GM13976 (cell line): ENCODE measurements at places on chromosomes 3 and 15.

- no peak for DNase-seq
These were observed 16.4 kb upstream of the ANXA2 start for GRCh38 chr15:60414016-60414682.

DNA sequence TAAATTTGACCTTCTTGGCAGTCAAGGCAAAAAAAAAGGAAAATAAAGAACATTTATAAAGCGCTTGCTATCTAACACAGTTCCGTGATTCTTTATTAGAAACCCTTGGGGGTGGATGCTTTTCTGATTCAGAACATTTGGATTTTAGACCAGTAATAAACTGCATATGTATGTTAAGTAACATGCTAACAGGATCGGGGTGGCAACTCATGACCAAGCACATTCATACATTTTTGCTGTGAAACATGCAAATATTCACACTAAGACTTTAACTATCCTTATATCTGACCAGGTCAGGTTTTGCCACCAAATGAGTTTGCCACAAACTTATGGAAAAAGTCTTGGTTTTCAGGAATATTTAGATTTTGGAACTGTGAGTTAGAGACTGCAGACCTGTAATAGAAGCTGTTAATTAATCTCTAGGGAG is 30.4 kb upstream of the KLF13 start:
- DNase-seq: no peak

DNA sequence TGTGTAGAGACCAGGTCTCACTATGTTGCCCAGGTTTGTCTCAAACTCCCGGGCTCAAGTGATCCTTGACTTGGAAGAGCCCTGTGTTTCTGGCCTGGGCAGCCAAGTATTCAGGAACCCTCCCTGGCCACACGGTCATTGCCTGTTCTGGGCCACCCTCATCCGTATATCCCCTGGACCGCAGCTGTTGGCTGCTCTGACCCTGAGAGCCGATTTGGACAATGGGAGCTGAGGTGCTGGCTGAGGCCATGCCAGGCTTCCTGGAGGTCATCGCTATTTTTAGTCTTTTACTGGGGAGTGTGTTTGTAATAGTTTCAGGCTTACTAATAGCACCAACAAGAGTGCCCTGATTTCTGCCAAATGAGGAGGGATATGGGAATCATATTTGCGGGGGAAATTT is 60.7 kb downstream of the ADAMTS7 start:
- DNase-seq: no peak

GRCh38 chr3:48845170-48845569 is 2.5 kb downstream of the PRKAR2A start:
- DNase-seq: no peak

- DNase-seq: peak; percentile 82
These were observed 9.8 kb downstream of the SCG5 start for GRCh38 chr15:32651229-32651837.

DNA sequence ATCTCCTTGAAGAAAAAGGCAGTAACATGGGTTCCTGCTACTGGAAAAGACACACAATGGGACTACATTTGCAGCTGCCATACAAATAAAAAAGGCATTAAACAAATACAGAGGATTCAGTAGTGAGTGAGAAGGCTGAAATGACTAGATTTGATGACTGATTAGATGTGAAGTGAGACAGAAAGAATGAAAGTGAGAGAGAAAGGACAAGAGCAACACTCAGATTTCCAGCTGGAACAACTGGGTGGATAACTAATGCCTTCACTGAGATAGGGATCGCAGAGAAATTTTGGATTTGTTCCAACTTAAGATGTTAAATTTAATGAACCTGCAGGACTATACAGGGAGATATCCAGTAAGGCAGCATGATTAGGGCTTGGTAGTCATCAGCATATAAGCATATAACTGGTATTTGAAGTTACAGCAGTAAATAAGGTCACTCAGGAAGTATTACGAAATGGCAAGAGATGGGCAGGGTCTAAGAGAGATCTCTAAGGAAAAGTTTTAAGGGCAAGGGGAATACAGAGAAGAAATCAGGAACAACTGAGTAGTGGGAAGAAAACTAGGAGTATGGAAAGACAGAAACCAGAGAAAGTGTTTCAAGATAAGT is 8.2 kb downstream of the OSBPL11 start:
- DNase-seq: no peak

DNA sequence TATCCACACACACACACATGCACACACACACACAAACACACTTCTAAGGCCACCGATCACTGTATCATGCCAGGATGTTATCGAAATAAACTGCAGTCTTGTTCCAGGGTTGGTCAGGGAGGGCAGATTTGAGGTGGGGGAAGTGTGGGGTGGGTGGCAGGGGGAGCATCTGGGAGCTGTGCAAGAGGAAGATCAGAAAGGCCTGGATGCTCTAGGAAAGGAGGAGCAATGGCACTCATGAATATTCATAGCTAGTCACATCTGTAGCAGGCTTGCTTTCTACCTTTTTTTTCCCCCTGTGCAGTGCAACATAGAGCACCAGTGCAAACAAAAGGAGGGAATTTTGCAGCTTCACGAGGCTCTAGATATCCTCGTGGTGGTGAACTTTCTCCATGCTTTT is 84.9 kb downstream of the MEIS2 start:
- no peak for DNase-seq

DNA sequence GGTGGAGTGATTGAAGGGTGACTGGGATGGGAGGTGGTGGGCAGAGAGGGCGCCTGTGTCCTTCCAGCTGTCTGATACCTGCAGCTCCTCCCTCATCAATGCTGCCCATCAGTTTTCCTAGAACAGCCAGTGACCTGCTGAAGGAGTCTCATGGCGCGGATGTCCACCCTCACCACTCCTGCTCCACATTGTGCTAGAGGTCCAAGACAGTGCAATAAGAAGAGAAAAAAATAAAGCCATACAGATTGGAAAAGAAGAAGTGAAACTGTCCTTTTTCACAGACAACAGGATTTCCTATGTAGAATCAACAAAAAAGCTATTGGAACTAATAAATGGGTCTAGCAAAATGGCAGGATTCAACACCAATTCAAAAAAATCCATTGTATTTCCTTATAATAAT is 7.4 kb downstream of the ZDHHC19 start:
- DNase-seq: no peak

GRCh38 chr3:154334973-154335420 is 10.7 kb upstream of the DHX36 start:
- peak; percentile 9 for DNase-seq

- no peak for DNase-seq
These were observed 13.4 kb downstream of the APOD start for GRCh38 chr3:195570344-195570743.

GRCh38 chr3:115341208-115341607 is 194.1 kb upstream of the ZBTB20 start:
- DNase-seq: no peak

GRCh38 chr3:160815280-160815679 is 59.2 kb downstream of the PPM1L start:
- no peak for DNase-seq

GRCh38 chr3:8954938-8955763 is 8.1 kb downstream of the RAD18 start:
- DNase-seq: peak; percentile 45

DNA sequence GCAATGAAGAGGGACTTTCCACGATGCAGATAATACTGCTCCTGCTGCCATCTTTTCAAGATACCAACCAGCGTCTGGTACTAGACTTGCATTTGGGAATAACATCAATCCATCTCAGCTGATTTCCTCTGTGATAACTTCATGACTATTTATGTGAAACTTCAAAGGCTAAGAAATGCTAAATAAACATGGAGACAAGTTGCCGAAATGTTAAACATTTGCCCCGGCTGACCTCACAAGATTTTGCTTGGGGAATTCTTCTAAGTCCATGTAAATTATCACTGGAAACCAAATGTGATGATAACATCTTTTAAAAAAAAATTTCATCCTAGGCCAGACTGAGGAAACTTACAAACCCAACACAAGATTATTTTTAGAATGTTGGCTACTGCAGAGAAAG is 185.8 kb upstream of the PRICKLE2 start:
- DNase-seq: no peak

GRCh38 chr3:106033654-106034053 is 164.8 kb upstream of the CBLB start:
- DNase-seq: no peak

DNA sequence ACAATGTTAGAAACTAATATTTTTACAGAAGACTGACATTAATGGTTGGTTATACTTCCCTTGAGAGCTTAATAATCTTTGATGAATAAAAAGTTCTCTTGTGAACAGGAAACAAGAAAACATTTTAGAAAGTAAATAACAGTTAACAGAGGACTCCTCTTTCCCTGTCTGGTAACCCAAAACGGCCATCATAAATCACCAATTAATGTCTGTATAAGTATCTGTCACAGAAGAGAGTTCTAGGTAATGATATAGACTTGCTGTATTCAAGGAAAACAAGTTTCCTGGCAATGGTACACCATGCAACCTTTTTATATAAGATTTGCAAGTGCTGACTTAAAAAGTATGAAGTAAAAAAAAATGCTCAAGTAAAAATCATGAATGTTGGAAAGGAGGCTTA is 426.7 kb downstream of the SOX2 start:
- no peak for DNase-seq

DNA sequence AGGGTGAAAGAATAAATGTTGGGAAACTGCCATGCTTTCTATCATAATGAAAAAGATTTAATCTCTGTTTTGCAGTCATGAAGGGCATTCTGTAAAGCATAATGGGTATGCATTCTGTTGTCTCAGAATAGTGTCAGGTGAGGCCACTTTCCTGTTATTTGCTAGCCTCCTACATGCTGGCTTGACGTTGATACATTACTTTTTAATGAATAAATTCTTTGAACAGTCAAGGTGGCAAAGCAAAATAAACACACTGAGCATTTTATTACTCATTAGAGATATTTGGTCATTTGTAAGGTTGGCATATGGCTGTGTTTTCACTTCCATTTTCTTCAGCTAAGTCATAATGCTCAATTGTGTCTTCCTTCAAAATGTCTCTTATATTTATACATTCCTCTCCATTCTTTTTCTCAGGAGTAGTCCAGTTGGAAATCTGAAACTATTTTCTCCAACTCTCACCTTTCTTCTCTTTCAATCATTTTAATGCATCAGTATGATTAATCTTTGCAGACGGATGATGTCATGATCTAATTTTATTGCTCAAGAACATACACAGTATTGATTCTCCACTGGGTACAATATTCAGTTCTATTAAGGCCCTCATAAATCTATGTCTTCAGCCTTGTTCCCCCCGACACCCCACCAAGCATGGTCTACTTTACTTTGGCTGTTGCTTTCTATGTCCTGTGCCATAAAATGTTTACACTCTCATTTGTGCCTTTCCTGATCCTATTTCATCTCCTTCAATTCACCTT is 290.7 kb downstream of the GBE1 start:
- DNase-seq: no peak

- no peak for DNase-seq
These were observed 30.6 kb downstream of the ADAMTS17 start for GRCh38 chr15:100311154-100311625.

DNA sequence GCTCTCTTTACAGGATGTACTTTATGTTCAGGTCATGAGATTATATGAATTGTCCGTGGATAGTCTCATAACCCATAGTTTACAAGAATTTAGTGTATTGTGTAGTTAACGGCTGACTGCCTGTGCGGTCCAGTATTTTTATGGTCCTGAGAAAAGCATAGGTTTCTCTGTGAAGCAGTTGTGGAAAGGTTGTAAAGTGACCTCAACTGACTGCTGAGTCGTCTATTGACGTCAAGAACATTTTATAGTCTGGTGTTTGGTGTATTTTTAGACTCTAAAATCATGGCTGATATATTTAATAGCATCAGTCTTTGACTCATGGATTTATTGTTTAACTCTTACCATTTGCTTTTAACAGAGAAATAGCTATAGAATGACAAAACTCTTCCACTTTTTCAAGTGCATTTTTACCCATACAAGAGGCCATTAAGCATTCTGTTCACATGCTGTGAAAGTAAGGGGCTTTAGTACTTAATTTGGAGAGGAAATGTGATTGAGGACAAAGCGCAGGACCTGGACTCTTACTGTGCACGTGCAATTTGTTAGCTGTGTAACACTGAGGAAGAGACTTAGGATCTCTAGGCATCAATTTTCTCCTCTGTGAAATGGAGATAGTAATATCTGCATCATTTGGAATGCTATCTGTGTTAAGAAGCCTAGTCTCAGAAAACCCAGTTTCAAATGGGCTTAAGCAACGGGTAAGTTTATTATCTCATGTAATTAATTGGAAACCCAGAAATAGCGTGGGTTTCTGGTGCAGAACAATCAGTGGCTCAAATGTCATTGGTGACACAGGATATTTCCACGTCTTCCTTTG is 240.8 kb downstream of the NFKBIZ start:
- DNase-seq: no peak

GRCh38 chr3:196501316-196502044 is 2.1 kb downstream of the RNF168 start:
- no peak for DNase-seq

DNA sequence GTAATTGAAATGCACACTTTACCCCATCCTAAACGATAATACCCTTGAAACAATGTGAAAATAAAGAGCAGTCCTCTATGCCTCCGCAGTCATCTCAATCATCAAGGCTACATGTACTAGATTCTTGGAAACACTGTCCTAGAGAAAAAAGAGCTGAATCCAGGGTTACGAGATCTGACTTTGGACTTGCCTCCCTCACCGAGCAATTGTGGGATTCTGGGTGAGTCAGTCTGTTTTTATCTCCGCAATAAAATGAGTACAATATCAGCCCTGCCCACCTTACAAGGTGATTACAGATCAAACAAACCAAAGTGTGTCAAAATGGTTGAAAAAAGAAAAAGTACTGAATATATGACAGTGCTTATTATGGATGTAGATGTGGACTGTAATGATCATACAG is 152.3 kb upstream of the SNTN start:
- no peak for DNase-seq

GRCh38 chr3:60497902-60498301 is 753.4 kb downstream of the FHIT start:
- no peak for DNase-seq

DNA sequence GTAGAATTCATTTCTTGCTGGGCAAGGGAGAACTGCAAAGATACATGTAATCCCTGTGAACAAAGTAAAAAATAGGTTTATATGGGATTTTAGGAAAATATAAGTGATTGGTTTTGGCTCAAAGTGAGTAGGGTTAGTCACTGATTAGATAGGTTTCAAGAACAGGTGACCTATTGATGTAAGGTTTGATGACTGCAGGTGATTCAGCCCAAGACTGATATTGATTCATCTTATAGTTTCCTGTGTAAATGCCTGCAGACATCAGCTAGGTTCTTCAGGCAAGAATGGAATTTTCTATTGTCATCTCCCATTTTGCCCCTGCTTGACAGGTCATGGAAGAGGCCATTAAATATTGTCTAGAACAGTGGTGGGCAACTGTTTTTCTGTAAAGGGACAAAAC is 23.9 kb upstream of the ARID3B start:
- no peak for DNase-seq

DNA sequence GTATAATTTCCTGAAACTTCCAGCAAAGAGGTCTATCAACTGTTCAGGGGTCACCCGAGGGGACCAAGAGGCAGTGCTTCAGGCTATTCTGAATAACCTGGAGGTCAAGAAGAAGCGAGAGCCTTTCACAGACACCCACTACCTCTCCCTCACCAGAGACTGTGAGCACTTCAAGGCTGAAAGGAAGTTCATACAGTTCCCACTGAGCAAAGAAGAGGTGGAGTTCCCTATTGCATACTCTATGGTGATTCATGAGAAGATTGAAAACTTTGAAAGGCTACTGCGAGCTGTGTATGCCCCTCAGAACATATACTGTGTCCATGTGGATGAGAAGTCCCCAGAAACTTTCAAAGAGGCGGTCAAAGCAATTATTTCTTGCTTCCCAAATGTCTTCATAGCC is 6.8 kb downstream of the GCNT3 start:
- DNase-seq: no peak
